ENCODE measurements at places on chromosomes 6 and 20.
A peak's percentile ranks its signal among the peaks of the same experiment; 100 is the strongest.

DNA sequence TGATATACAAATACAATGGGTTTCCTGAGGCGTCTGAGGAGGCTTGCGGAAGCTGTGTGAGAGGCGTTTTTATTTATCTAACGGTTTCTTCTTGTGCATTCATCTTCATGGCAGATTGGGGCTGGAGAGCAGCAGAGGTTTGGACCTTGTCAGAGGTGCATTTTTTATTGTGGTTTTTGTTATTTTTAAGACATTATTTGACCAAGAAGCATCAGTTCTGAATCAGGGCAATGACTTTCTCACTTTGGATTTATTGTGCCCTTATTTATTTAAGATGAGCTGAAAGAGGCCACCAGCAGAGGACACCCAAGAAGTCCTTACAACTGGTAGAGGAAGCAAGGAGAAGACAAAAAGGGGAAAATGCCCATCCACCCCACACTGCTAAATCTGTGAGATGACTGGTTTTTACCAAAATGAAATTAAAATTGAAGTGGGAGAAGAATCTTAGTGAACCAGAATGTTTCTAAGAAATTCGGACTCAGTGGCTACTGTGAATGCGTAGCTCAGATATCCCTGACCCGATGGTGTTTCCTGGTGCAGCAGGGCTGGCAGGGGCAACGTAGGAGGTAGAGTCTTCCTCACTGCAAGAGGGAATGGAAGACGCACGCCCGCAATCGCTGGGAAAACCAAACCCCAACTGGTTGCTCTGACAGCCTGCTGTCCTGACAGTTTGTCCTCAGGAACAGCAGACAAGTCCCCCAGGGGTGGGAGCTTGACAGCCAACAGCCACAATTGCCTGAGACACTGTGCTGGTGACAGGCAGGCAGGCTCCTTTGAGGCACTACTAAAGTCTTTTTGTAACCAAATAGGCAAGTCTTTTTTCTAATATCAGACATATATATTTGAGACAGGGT is 14.2 kb downstream of the PRR18 start:
- no peak for DNase-seq

DNA sequence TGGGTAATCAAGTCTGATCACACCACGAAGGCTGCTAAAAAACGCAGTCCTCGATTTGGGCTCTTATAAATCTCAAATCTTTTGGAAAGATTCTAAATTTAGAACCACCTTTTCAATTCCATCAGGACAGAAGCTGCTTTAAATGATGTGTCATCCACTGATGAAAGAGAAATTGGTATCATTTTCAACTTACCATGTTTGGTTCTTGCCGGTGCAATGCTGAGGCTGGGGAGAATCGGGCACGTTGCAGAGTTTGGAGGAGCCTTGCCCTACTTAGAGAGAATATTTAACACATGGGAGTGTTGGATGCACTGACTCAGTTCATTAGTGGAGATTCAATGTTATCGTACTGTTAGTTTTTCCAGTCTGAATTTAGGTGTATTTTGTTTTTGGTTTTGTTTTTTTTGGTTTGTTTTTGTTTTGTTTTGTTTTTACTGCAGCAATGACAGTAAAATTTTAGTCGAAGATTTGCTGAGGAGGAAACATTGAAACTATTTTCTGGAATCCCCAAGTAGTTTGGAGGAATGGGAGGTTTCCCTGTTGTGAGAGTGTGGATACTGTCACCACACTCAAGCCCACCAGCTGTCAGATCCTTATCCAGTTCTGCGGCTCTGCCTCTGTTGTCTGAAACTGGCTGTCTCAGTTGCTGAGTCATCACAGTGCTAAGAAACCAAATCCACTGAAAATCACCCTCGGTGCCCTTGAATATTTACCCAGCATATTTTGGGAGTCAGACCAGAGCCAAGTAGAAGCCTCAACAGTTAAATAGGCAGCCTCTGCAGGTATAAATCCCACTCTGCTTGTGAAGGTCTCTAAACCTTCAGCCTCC is 497.0 kb downstream of the BTBD3 start:
- no peak for DNase-seq

DNA sequence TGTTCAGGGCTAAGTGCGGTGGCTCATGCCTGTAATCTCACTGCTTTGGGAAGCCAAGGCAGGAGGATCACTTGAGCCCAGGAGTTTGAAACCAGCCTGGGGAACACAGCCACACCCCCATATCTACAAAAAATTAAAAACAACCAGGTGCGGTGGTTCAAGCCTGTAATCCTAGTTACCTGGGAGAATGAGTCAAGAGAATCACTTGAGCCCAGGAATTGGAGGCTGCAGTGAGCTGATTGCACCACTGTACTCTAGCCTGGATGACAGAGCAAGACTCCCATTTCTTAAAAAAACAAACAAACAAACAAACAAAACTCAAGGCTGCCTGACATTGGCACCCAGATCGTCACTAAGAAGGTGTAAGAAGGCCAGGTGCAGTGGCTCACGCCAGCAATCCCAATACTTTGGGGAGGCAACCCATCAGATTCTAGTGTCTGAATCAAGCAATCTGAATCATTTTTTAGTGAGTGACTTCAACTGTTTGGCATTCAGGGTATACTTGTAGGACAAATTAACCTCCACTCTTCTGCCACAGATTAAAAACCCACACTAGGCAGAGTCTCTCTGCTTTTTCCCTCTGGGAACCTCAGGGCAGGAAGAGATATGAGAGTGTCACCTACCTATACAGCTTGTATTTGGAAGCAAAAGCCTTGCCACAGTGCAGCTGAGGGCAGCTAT is 6.1 kb downstream of the PLAGL2 start:
- DNase-seq = no peak

DNA sequence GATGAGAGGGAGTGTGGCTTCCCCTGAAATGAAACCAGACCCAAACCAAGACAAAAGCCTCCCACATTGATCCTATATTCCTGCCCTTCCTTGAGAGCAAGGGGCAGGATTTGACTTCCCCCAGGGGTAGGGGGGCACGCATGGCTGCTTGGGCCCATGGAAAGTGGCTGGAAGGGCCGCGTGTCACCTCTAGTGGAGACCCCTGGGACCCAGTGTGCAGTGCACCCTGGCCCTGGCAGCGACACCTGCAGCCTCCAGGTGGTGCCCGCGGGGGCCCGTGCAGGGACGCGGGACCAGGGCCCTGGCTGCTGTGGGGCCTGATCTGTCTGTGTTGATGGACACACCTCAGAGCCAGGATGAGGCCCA is 18.0 kb upstream of the SLCO4A1 start:
- no peak for DNase-seq

DNA sequence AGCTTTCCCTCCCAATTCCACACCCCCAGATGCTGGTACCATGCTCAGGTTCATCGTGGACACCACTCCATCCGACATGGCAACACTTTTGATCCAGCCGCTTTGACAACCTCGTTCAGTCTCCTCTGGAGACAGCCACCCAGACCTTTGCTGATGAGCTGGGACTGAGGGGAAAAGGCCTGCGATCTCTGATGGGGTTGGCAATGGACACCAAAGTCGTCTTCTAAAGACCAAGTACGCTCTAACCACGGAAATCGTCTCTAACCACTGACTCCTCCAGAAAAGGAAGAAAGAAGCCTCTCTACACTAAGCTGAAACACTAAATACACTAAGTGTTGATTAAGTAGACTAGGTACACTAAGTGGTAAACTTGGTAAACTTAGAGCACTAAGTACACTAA is 26.1 kb upstream of the HLA-E start:
- DNase-seq = no peak

GRCh38 chr6:26051665-26052310 is 35.4 kb upstream of the HFE start:
- DNase-seq = no peak

GRCh38 chr6:85490516-85491248 is 40.8 kb downstream of the NT5E start:
- DNase-seq = no peak

DNA sequence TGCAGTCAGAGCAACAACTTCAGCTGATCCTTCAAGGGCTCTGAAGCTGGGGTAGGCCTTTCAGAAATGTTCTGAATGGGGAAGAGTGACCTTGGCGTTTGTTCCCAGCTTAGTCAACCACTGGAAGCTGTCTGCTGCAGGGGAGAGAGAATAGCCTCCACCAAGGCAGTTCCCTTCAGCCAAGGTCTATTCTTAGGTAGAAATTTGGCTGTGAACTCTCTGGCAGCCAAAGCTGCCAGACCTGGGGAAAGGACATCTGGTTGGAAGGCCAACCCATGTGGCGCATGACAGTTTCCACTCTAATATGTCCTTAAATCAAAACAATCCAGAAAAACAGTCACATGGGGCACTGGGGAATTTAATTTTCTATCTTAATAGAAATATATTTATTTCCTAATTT is 60.1 kb downstream of the FBXO5 start:
- no peak for DNase-seq

- DNase-seq = no peak
These were observed 51.0 kb downstream of the JAG1 start for GRCh38 chr20:10622657-10623418.

GRCh38 chr20:63009988-63010769 is 3.4 kb upstream of the BHLHE23 start:
- peak; percentile 77 for DNase-seq

DNA sequence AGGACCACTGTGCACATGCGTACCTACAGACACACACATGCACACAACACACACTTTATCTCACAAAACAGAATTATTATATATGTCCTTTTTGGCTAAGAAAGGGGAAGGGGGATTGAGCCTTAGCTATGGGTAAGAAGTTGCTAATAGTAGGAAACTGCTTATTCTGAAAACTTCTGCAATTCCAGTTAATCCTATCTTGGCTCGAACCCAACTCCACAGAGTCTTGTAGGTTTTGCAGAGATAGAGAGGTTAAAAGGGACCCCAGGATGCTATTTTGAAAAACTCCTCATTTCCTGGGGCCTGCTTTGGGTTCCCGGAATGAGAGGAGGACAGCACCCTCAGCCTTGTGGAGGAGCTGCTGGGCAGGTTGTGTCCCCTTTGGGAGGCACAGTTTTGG is 233.8 kb downstream of the CLIC5 start:
- no peak for DNase-seq

GRCh38 chr20:15144916-15145315 is 807.5 kb upstream of the FLRT3 start:
- no peak for DNase-seq

DNA sequence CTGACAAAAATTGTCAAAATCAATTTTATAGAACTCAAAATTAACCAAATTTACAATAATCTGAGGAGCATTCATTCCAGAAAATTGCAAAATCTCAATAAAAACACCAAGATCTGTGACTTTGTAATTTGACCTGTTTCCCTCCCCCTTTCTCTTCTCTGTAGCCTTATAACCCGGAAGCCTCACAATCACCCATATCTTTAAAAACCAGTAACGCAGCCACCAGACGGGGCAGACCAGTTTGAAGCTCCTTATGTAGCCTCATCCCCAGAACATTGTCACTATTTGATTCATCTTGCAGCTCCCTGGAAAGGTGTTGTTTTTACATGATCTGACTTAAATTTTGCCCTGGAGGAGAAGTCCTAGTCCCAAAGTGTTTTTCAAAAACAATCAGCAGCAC is 27.5 kb upstream of the TGM6 start:
- DNase-seq = no peak

DNA sequence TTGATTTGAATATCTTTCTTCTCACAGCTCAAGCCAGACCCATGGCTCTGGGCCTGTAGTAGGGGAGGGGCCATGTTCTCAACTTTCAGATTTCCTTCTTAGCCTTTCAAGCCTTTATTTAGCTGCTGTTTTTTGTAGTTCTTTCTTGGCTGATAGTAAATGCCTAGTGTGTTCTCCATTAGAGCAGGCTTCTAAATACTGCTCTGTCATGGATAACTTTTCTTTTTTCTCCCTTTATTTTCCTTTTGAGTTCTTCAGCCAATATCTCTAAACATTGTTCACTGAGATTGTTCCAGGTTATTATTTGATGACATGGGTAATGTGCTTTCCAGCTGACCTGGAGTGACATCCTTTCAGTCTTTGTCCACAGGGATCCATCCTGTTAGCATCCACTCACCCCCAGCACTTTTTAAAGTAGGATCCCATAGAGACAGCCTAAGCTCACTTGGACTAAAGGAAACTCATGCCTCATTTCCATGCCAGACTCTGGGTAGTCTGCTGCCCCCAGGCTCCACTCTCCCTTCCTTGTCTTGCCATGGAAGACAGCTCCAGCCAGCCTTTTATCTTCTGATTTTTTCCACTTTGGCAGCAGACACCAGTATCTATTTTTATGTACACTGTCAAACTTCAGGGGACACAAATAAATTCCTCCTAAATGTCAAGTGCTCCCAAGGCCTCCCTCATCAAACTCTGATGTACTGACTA is 645.6 kb downstream of the RNF144B start:
- DNase-seq = no peak

DNA sequence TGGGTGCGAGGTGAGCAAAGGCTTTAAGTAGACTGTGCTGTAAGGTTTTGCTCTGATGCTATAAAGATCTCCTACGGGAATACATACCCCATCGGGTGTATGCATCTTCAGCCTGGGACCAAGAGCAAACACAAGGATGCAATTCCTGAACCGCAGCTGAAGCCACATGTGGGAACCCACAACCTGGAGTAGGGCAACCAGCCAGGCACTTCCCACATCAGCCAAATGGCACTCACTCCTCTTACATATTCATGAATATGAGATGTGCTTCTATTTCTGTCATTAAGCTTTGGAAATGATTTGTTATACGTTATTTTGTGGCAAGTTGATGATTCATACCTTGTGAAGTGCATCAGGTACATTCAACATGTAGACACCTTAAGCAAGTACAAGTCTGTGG is 619.2 kb downstream of the C6orf118 start:
- DNase-seq = no peak

- DNase-seq = no peak
These were observed 27.9 kb upstream of the NT5E start for GRCh38 chr6:85421972-85422371.

DNA sequence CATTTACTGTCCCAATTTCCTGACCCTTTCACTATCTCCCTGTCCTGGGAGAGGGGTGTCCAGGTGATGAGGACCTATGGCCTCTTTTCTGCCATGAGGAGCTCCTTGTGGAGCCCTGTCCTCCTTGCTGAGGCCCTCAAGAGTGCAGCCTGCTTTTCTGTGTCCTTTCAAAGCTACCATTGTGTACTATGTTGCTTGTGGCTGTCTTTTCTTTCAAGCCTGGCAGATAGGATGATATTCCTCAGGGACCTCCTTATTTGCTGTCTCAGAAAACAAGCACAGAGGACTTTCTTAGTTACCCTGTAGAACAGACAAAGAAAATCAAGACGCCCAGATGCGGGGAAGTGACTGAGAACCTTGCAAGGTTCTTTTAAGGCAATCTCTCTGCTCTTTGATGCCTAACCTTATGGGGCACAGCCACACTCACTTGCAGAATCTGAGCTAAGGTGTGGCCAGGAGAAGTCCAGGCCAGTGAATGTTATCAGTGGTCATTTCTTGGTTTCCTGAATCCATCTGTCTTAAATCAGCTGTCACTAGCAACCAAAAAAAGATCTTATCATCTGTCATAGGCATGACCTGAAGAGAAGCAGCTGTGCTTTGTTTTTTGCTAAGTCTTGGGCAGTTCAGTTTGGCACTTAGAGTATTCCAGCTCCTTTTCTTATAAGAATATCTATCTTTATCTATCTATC is 17.2 kb downstream of the CARMIL1 start:
- DNase-seq = no peak

- DNase-seq = no peak
These were observed 248.6 kb upstream of the PLN start for GRCh38 chr6:118299457-118299856.

GRCh38 chr20:50136822-50137599 is 16.5 kb downstream of the PEDS1 start:
- no peak for DNase-seq
